Kidney (tissue), 22 donors: ENCODE measurements at places on chromosomes 12 and 14. TPM values are rescaled to one million over a fixed set of nuclear protein-coding genes. Genes with fewer than 3 reads are reported as not detected.

GRCh38 chr12:4153343-4153892 is 120.1 kb upstream of the CCND2 start:
- DNase-seq, result no peak
- no peaks in the 10 kb centered on the region for H3K36me3 ChIP-seq
- no peaks in the 10 kb centered on the region for H3K4me1 ChIP-seq
- H3K4me3 ChIP-seq, result no peak overlapping the region
- H3K27me3 ChIP-seq, result no peaks in the 10 kb centered on the region
- no peak overlapping the region for H3K27ac ChIP-seq

- no peak overlapping the region for H3K27ac ChIP-seq
- no peak overlapping the region for H3K4me3 ChIP-seq
- no peaks in the 10 kb centered on the region for H3K36me3 ChIP-seq
- no peak for DNase-seq
Measured at GRCh38 chr12:80404629-80405028, 39.4 kb upstream of the PTPRQ start.

DNA sequence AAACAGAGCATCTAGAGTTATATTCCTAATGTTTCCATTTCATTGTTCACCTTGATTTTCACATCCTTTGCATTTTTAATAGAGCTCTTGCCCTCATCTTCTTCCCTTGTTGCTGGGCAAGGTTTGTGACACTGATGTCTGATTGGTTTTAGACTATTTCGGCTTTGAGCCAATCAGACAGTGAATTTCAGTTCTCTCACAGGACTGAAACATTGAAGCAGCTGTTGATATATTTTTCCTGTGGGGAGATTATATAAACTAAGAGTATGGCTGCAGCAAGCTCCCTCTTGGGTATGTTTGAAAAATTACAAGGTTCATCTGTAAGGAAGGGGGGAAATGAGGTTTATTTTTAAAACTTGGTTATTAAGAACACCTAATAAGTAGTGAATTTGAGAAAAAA is 51.2 kb downstream of the ATF7IP start:
- no peaks in the 10 kb centered on the region for H3K4me1 ChIP-seq
- no peak overlapping the region for H3K4me3 ChIP-seq
- DNase-seq, result peak; percentile 68
- peaks cover 2% of the 10 kb centered on the region for H3K36me3 ChIP-seq

DNA sequence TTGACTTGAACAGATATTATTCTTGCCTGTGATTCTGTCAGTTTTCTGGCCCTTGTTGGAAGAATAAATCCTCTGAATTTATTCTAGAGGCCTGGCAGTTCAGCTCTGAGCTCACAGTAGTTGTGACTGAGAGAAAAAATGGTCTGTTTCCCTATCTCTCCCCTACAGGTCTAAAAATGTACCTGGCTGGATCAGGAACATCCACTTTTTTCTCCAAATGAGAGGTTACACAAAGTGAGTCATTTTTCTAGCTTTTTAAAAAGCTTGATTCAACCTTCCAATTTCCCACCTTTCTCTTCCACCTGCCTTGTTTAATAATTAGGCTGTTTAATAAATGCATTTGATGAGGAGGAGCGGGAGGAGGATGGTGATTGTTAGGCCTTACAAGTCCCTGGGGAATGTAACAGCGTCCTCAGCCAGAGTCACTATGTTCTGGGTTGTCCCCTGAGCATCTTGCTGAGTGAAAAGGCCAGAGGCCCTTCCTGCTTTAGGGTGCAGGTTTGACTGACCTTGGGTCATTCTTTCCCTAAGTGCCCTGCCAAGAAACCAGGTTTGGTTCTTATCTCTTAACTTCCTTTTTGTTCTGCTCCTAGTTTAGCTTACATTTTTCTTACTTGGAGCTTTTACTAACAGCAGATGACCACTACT is 91.7 kb upstream of the FUT8 start:
- no peak for DNase-seq
- no peak overlapping the region for H3K4me3 ChIP-seq
- H3K27ac ChIP-seq, result no peak overlapping the region
- H3K36me3 ChIP-seq, result no peaks in the 10 kb centered on the region
- no peaks in the 10 kb centered on the region for H3K4me1 ChIP-seq

DNA sequence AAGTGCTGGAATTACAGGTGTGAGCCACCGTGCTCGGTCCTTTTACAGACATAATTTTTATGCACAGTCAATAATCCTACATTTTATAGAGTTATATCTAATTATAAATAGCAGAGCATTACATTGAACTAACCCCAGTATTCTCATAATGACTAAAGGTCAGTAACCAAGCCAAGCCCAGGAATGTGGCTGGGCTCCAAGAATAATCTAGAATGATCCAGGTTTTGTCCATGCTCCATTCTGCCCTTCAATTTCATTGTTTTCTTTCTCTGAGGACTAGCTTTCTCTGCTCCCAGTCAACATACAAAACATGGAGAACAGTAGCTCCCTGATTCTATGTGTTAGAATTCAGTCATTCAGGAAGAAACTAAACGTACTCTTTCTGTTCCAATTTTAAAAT is 92.1 kb upstream of the KRR1 start:
- H3K4me3 ChIP-seq, result no peak overlapping the region
- no peaks in the 10 kb centered on the region for H3K27me3 ChIP-seq
- no peak for DNase-seq
- no peak overlapping the region for H3K27ac ChIP-seq
- no peaks in the 10 kb centered on the region for H3K4me1 ChIP-seq
- H3K36me3 ChIP-seq, result no peaks in the 10 kb centered on the region

GRCh38 chr12:3061059-3061458 is 16.1 kb upstream of the TSPAN9 start:
- H3K27me3 ChIP-seq, result no peaks in the 10 kb centered on the region
- no peaks in the 10 kb centered on the region for H3K4me1 ChIP-seq
- DNase-seq, result no peak
- no peak overlapping the region for H3K27ac ChIP-seq
- H3K36me3 ChIP-seq, result no peaks in the 10 kb centered on the region
- no peak overlapping the region for H3K4me3 ChIP-seq

DNA sequence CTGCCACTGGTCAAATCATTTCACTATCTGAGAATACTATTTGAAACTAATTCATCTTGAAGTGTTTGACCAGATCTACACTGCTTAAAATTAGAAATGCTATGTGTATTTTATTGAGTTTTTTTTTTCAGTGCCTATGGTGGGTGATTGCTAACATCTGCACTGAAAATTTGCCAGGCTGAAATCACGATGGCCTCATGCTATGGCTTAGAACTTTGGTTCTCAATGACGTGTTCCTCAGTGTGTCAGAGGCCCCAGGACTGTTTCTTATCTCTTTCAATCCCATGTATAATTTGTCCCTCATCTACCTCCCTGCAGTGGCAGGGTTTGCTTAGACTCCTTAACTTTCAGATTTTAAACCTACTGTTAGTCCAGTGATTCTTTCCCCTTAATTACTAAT is 36.2 kb upstream of the NKX2-8 start:
- H3K4me3 ChIP-seq, result no peak overlapping the region
- H3K36me3 ChIP-seq, result no peaks in the 10 kb centered on the region
- no peaks in the 10 kb centered on the region for H3K27me3 ChIP-seq
- DNase-seq, result no peak

GRCh38 chr14:33068626-33069025 is 129.9 kb downstream of the NPAS3 start:
- no peak overlapping the region for H3K4me3 ChIP-seq
- no peak overlapping the region for H3K27ac ChIP-seq
- no peaks in the 10 kb centered on the region for H3K36me3 ChIP-seq
- H3K4me1 ChIP-seq, result no peaks in the 10 kb centered on the region

DNA sequence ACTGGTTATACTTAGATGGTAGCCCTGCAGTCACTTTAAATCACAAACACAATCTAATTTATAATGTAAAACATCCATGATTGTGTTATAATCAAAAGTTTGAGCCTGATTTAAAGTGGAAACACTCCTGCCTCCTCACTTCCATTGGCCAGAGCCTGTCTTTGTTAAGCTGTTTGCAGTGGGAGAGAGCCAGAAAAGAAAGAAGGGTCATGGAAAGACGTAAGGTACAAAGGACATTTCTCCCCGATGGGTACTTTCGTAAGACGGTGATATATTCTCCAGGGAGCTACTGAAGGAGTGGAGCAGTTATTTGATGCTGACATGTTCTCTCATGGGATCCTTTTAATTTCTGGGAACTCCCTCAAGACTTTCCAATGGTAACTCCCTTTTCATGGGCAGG is 164.0 kb downstream of the METTL25 start:
- H3K27ac ChIP-seq, result no peak overlapping the region
- no peak overlapping the region for H3K4me3 ChIP-seq
- no peak for DNase-seq
- H3K4me1 ChIP-seq, result peaks cover 20% of the 10 kb centered on the region
- no peaks in the 10 kb centered on the region for H3K36me3 ChIP-seq

DNA sequence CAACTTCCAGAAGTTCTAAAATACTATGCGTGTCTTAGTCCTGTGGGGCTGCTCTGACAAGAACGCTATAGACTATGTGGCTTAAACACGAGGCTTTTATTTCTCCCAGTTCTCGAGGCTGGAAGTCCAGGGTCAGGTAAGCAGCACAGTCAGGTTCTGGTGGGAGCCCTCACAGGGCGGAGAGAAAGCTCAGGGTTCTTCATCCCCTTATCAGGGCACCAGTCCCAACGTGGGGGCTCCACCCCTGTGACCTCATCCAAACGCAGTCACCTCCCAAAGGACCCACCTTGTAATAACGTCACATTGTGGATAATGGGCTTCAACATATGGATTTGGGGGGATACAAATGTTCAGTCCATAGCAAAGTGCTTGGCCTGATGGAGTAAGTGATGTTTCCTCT is 37.1 kb upstream of the TC2N start:
- no peak for DNase-seq
- no peak overlapping the region for H3K27ac ChIP-seq
- H3K4me1 ChIP-seq, result peaks cover 8% of the 10 kb centered on the region
- H3K36me3 ChIP-seq, result no peaks in the 10 kb centered on the region
- H3K27me3 ChIP-seq, result no peaks in the 10 kb centered on the region

DNA sequence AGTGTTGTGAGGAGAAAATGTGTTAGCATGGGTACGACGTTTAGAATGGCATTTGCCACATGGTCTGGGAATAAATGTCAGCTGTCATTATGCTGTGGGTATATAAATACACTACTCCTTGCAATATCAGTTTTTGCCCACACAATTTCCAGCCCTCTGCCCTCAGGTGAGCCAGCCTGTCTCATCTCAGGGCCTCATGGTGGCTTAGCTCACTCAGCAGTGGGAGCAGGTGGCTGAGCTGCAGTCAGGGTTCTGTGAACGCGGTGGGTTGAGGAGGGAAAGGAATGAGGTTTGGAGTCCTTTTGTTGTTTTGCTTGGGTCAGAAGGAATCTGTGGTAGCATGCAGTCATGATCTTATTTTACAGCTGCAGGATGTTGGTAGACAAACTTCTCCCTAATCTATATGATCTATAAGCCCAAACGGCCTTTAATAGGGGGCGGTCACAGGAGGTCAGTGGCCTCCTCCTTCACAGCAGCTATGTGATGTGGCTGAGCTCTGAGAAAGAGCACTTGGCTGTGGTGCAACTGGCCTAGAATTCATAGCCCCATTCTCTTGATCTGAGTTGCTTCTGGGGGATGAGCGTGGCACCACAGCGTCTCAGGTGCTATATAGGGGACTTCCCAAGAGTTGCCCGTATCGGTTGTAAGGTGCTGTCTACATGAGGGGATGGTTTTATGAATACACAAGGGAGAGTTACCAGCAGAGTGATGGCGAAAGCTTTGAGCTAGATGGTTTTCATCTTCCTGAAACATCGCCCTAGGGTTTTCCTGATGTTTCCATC is 27.8 kb upstream of the KCNA5 start:
- no peaks in the 10 kb centered on the region for H3K27me3 ChIP-seq
- no peaks in the 10 kb centered on the region for H3K4me1 ChIP-seq
- DNase-seq, result no peak
- no peak overlapping the region for H3K4me3 ChIP-seq
- no peaks in the 10 kb centered on the region for H3K36me3 ChIP-seq

- DNase-seq, result no peak
- H3K36me3 ChIP-seq, result peaks cover 4% of the 10 kb centered on the region
- H3K4me3 ChIP-seq, result no peak overlapping the region
- H3K27ac ChIP-seq, result no peak overlapping the region
Measured at GRCh38 chr14:91135039-91135438, 21.2 kb downstream of the DGLUCY start.

GRCh38 chr12:110846615-110847566 is at the start of gene CCDC63:
Gene CCDC63 (plus strand): TSS chr12:110846987. CDS start chr12:110852955, 5,968 bp downstream.
- H3K27ac ChIP-seq, result no peak within 1 kb of the TSS
- peak; percentile 83 for DNase-seq
- H3K36me3 ChIP-seq, result no peaks in the 10 kb centered on the region
- no peaks in the 10 kb centered on the region for H3K4me1 ChIP-seq
- H3K27me3 ChIP-seq, result no peaks in the 10 kb centered on the region

- no peaks in the 10 kb centered on the region for H3K4me1 ChIP-seq
- H3K36me3 ChIP-seq, result no peaks in the 10 kb centered on the region
- no peak overlapping the region for H3K4me3 ChIP-seq
- no peaks in the 10 kb centered on the region for H3K27me3 ChIP-seq
- DNase-seq, result no peak
Measured at GRCh38 chr14:59406454-59407245, 58.5 kb downstream of the GPR135 start.

DNA sequence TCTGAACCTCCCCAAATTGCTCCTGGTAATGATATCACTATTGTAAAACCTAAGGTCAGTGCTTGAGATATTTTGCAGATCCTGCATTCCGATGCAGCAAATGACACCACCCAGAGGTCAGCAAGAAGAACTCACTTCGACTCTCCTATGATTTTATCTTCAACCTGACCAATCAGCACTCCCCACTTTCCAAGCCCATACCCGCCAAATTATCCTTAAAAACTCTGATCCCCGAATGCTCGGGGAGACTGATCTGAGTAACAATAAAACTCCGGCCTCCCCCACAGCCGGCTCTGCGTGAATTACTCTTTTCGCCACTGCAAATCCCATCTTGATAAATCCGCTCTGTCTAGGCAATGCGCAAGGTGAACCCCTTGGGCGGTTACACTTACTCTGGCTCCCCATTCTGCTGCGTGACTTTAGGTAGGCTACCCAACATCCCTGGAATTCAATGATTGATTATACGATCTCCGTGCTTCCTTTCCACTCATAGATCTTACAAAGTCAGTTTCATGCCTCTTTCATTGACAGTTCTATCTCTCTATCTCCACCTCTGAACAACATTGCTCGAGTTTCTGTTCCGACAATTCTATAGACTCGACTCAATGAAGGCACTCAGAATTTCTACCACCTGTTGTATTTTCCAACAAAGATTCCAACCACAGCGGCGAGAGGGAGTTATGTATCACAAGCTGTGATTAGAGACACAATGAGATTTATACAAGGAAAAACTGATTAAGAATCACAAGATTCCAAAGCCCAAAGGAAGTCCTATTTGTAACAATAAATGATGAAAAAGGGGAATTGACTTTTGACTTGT is 939 bp downstream of the NPC2 start:
- H3K36me3 ChIP-seq, result no peaks in the 10 kb centered on the region
- no peak for DNase-seq

DNA sequence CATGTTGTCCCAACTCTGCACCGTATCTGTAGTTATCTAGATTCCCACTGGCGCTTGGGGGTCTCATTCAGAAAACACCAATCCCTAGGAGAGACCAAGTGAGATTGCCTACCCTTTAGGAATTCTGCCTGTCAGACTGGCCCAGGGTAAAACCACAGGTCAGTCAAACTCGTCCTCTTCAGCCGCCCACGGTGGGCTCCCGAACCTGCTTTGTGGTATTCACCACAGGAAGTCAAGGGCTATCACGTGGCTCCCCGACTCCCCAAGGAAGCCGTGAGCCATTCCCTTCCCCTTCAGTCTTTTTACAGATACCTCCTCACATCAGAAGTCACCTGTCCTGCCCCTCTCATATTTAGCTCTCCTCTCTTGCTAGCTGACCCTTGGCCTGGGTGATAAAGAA is 159.9 kb downstream of the EGLN3 start:
- no peaks in the 10 kb centered on the region for H3K27me3 ChIP-seq
- no peaks in the 10 kb centered on the region for H3K36me3 ChIP-seq
- no peak overlapping the region for H3K4me3 ChIP-seq

AGAP2 gene
- total RNA-seq, result 3.7 TPM

DIO3 gene
- 0.94 TPM for total RNA-seq

ABHD12B gene
- total RNA-seq, result not detected

TAS2R30 gene
- 4.0 TPM for total RNA-seq

OLR1 gene
- 6.7 TPM for total RNA-seq

GLIPR1L1 gene
- total RNA-seq, result not detected

CRACR2A gene
- 6.1 TPM for total RNA-seq
